ENCODE measurements at places on chromosomes 6 and 20.

GRCh38 chr20:21139881-21140566, 14.1 kb downstream of the KIZ start:
- DNase-seq, result no peak

DNA sequence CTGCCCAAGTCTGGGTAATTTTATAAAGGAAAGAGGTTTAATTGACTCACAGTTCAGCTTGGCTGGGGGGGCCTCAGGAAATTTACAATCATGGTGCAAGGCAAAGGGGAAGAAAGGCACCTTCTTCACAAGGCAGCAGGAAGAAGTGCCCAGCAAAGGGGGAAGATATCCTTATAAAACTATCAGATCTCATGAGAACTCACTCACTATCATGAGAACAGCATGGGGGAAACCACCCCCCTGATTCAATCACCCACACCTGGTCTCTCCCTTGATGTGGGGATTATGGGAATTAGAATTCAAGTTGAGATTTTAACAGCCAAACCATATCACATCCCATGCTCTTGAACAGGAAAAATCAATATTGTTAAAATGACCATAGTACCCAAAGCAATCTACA, 215.2 kb upstream of the TAB2 start:
- no peak for DNase-seq

DNA sequence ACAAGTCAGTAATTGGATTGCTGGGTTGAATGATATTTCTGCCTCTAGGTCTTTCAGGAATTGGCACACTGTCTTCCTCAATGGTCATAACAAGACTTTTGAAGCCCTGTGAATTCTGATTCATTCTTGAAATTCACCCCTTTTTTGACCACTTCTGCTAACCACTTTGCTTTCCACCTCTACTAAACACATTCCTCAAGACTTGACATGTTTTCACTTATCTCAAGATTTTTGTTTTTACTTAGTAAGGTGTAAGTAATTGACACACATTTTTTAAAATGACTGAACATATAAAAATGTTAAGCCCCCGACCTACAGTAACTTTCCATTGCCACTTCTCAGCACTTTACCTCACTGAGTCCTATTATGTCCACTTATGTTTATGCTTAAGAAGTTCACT, 239.1 kb downstream of the GRM1 start:
- no peak for DNase-seq

- no peak for DNase-seq
Measured at GRCh38 chr6:3456395-3456897, 404 bp downstream of the SLC22A23 start.

DNA sequence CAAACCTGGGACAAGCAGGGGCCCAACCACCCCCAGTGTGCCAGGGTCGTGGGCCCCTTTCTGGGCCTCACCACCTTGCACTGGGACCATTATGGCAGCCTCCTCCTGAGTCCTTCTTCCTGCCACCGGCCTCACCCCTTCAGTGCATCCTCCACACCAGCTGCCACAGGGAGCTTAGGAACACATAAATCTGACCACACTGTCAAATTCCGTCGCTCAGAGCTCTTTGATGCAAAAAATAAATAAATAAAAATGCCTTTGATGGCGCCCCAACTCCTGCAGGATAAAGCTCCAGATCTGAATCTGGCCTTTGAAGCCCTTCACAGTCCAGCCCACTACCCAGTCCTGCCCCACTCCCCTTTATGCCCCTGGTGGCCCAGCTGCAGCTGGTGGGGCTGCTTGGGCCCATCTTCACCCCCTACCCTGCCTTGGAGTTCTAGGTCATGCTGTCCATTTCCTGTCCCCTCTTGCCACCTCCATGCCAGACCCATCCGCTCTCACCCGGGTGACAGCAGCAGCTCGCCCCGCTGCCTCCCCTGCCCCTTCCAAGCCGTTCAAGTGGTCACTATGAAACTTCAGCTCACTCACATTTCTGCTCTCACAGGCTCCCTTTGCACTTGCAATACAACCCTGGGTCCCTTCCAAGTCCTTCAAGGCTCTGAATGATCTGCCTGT, 16.0 kb downstream of the MYH7B start:
- DNase-seq, result no peak

- no peak for DNase-seq
Measured at GRCh38 chr6:28710466-28711191, 184.9 kb downstream of the GPX5 start.

DNA sequence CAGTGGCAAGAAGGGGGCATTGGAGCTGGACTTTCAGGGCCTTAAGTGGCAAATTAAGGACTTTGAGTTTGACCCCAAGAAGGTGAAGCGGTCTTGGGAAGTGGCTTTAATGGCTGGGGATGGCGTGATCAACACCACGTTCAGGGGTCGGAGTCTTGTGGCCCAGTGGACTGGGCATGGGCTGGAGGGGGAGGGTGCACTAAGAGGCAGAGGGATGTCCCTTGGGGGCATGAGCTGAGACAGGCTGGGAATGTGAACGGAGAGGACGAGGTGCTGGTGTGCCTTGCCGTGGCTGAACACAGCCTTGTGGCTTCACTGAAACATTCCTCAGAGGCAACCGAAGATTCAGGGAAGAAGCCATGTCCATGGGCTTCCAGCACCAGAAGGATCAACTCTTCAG, 227.0 kb downstream of the SYNDIG1 start:
- DNase-seq, result no peak

DNA sequence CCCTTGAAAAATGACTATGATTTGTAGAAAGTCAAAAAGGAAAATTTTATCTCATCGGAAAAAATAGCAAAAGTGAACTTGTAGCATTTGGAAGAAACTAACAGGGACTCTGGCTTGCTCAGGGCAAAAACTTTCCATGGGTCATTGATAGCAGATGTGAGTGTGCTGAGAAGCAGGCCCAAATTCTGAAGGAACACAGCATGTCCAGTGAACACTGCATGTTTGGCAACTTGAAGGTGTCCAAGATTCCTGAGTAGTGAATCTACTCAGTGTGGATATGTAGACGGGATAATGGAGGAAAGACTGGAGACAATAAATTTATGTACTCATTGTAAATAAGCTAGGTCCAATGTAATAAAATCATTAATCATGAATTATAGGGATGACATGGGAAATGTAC, 8.2 kb downstream of the SLC17A2 start:
- DNase-seq, result no peak

- no peak for DNase-seq
Measured at GRCh38 chr20:40682104-40682981, 6.7 kb downstream of the MAFB start.

- DNase-seq, result no peak
Measured at GRCh38 chr20:17793986-17794385, 94.2 kb downstream of the BANF2 start.

Measured in D721Med (cell line).